ENCODE measurements at places on chromosomes 12 and 14.

DNA sequence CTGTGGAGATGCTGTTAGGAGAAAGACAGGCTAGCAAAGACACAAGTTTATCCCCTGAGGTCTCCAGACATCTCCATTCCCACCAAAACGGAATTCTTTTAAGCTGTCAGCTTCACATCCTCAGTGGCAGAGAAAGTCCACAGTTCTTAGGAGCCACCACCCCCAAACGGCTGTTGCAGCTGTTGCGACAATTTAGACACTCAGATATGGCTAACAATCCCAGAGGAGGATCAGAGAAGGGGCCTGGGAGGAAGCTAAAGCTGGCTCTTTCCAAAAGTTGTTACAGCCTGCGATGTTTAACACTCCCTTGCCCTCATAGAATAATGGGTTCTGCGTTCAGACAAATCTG lies 1.9 kb upstream of the ATP5MC2 start:
- no peak overlapping the region for H3K27ac ChIP-seq
- peaks cover 17% of the 10 kb centered on the region for H3K36me3 ChIP-seq
- DNase-seq: no peak
- H3K4me3 ChIP-seq: peak overlapping the region; percentile 99

- H3K36me3 ChIP-seq: peaks cover 7% of the 10 kb centered on the region
- H3K4me1 ChIP-seq: peaks cover 40% of the 10 kb centered on the region
- no peak overlapping the region for H3K27ac ChIP-seq
- no peak for DNase-seq
- no peaks in the 10 kb centered on the region for H3K27me3 ChIP-seq
- no peak overlapping the region for H3K4me3 ChIP-seq
These were observed 406.9 kb upstream of the SOX5 start for GRCh38 chr12:24356240-24356804.

DNA sequence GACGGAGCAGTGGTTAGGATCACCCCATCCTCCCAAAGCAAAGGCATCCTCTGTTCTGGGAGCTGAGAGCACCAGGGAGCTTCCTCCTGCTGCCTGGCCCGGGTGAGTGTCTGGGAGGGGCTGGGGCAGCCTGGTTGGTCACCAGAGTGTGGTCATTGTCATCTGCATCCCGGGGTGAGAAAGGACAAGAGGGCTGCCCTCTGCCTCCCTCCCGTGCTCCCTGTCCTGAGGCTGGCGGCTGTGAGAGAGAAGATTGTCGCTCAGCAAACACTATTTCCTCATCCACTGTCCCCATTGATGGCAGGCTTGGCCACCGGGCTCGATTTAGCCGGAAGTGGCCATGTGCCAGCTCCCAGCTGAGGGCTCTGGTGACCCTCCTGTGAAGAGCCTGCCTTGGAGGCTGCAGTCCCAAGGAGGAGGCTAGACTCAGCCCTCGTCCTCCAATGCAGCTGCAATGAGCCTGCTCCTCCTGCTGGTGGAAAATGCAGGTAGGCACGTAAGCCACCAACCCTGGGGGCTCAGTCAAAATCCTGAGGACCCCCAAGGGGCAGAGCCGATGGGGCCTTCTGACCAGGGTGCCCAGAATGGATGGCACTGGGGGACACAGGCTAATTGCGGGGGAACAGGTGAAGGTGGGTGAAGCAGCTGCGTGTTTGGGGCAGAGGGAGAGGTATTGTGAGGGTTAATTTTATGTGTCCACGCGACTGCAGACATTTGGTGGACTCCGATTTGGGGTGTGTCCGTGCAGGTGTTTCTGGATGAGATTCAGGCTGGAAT lies 155.7 kb downstream of the KIF26A start:
- no peaks in the 10 kb centered on the region for H3K36me3 ChIP-seq
- H3K4me1 ChIP-seq: no peaks in the 10 kb centered on the region
- H3K4me3 ChIP-seq: no peak overlapping the region
- H3K27ac ChIP-seq: no peak overlapping the region

DNA sequence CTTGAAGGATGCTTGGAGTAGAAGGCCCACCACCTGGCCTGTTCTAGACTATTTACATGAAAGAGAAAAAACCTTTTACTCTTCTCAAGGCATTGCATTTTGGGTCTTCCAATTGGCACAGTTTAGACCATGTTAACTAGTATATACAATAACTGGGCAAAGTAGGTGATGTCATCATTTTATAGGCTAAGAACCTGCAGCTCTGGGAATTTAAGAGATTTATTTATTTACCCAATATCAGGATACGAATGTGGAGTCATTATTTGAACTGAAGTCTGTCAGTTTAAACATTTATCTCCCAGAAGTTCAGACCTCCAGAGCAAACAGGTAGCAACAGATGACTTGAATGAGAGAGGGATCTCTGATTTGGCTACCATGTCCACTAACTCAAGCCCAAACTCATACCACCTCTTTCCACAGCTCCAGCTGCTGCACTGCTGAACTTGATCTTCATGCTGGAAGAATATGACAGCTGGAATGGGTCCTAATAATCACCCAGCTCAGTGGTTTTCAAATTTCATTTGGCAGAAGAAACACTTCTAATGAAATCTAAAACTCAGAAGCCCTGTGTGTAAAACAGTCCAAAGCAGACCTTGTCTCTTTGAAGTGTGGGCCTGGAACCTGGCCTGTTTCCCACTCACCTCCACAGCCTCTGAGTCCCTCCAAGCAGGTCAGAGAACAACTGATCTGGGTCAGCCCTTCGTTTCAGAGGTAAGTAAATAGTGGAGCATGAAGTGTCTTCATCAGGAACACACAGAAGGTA lies 179.2 kb downstream of the EMP1 start:
- H3K36me3 ChIP-seq: no peaks in the 10 kb centered on the region
- no peak overlapping the region for H3K4me3 ChIP-seq
- no peak overlapping the region for H3K27ac ChIP-seq
- DNase-seq: no peak
- no peaks in the 10 kb centered on the region for H3K27me3 ChIP-seq
- peaks cover 5% of the 10 kb centered on the region for H3K4me1 ChIP-seq

GRCh38 chr12:54227376-54227775 lies 38.6 kb upstream of the SMUG1 start:
- no peaks in the 10 kb centered on the region for H3K27me3 ChIP-seq
- H3K4me3 ChIP-seq: no peak overlapping the region
- no peak for DNase-seq
- H3K27ac ChIP-seq: no peak overlapping the region
- H3K4me1 ChIP-seq: peaks cover 29% of the 10 kb centered on the region

GRCh38 chr12:117966511-117966910 lies 2.3 kb downstream of the KSR2 start:
- no peak overlapping the region for H3K4me3 ChIP-seq
- no peaks in the 10 kb centered on the region for H3K36me3 ChIP-seq
- no peak for DNase-seq

- H3K27ac ChIP-seq: peak overlapping the region; percentile 48
- peaks cover 50% of the 10 kb centered on the region for H3K36me3 ChIP-seq
- peak overlapping the region; percentile 1 for H3K4me3 ChIP-seq
- no peak for DNase-seq
These were observed 19.1 kb downstream of the TPCN1 start for GRCh38 chr12:113240395-113240794.

DNA sequence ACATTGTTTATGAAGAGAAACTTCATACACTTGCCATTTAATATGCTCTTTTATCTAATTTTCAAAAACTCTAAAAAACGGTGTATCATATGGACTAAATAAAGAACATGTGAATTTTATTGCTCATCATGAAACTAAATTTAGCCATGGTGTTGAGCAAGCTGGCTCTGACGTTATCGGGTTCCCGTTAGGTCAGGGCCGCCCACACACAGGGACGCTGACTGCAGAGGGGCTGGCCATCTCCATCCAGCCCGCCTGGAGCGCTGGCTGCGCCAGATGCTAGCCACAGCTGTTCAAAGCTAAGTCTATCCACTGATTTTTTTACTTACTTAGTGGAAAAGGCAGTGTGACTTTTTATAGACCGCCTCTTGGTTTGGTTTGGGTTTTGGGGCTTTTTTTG lies 36.5 kb upstream of the DYNC1H1 start:
- H3K27me3 ChIP-seq: no peaks in the 10 kb centered on the region
- no peak overlapping the region for H3K4me3 ChIP-seq
- H3K36me3 ChIP-seq: peaks cover 30% of the 10 kb centered on the region
- DNase-seq: no peak
- no peak overlapping the region for H3K27ac ChIP-seq

- H3K36me3 ChIP-seq: no peaks in the 10 kb centered on the region
- no peaks in the 10 kb centered on the region for H3K27me3 ChIP-seq
- DNase-seq: no peak
- no peaks in the 10 kb centered on the region for H3K4me1 ChIP-seq
- no peak overlapping the region for H3K4me3 ChIP-seq
- no peak overlapping the region for H3K27ac ChIP-seq
These were observed 153.8 kb downstream of the PELI2 start for GRCh38 chr14:56271970-56272369.

- no peak overlapping the region for H3K4me3 ChIP-seq
- no peak overlapping the region for H3K27ac ChIP-seq
- DNase-seq: no peak
- no peaks in the 10 kb centered on the region for H3K4me1 ChIP-seq
These were observed 913.9 kb upstream of the SEL1L start for GRCh38 chr14:82447586-82447985.

DNA sequence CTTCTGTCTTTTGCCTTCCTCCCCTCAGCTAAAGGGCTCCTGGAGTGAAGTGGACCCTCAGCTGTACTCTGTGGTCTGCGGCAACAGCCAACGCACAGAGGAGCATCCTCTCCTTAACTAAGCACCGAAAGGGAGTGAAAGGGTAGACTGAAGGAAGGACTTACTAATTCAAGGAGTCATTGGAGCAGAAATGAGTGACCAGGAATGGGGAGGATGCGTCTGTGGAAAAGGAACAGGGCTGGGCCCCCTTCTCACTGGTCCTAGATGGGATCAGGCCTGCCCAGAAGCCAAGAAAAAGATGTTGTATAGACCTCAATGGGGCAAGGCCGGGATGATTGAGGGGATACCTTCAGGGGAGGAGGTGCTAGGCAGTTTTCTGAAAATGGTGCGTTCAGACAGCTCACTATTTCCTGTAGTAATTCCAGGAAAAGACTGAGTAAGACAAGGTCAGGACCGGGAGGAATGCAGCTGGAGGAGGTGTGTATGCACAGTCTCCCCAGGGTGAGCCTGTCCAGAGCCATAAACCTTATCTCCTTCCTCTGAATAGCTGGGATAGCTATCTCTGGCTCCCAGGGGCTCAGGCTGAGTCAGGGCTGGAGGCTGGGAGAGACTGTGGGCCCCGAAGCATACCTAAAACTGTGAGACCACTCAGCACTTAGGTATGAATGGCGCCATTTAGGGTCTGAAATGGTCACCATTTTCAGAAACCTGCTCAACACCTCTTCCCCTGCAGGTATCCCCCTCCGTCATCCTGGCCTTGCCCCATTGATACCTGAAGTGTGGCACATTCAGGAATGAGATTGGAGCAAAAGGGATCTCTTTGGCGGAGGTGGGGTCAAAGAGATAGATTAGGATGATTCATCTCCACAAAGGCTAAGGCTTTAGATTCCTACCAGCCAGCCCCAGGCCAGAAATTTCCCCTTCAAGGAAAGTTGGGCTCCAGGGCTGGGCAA lies 20.2 kb upstream of the KRT8 start:
- H3K27ac ChIP-seq: no peak overlapping the region
- peaks cover 7% of the 10 kb centered on the region for H3K27me3 ChIP-seq
- no peaks in the 10 kb centered on the region for H3K4me1 ChIP-seq
- no peaks in the 10 kb centered on the region for H3K36me3 ChIP-seq
- no peak overlapping the region for H3K4me3 ChIP-seq

GRCh38 chr12:24881227-24881626 lies 67.7 kb downstream of the BCAT1 start:
- H3K27ac ChIP-seq: no peak overlapping the region
- no peak overlapping the region for H3K4me3 ChIP-seq
- no peak for DNase-seq
- H3K27me3 ChIP-seq: no peaks in the 10 kb centered on the region
- no peaks in the 10 kb centered on the region for H3K36me3 ChIP-seq
- no peaks in the 10 kb centered on the region for H3K4me1 ChIP-seq

DNA sequence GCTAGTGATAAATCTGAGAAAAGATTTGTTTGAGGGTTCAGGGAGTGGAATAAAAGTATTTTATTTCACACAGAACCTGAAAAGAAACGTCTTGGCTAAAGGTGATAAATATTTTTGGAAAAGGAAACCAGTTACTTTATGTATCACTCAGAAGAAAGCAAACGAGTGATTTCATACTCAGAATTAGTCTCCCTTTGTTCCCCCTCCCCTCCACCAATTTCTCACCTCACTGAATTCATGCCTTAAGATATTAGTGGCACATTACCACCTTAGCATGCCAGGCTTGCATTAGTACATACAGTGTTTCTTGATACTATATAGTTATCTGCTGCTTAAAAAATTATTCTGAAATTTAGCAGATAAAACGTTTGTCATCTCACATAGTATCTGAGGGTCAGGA lies 28.2 kb downstream of the G2E3 start:
- no peak overlapping the region for H3K27ac ChIP-seq

DNA sequence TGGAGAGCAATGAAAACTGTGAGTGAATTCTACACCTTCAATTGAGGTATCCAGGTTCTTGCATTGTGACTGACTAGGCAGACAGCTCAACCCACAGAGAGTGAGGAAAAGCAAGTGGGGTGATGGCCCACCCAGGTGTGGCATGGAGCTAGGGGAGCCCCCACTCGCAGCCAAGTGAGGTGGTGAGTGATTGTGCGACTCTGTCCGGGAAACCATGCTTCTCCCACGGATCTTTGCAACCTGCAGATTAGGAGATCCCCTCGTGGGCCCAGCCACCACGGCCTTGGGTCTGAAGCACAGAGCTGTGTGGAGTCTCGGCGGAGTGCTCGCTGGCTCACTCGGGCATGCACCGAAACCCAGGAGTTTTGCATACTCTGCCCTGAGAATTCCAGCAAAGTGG lies 120.1 kb downstream of the ALG10 start:
- no peaks in the 10 kb centered on the region for H3K36me3 ChIP-seq
- H3K27me3 ChIP-seq: peaks cover 3% of the 10 kb centered on the region
- no peak overlapping the region for H3K4me3 ChIP-seq
- DNase-seq: no peak
- H3K4me1 ChIP-seq: no peaks in the 10 kb centered on the region
- H3K27ac ChIP-seq: no peak overlapping the region

- no peak for DNase-seq
- H3K4me1 ChIP-seq: no peaks in the 10 kb centered on the region
- H3K27me3 ChIP-seq: no peaks in the 10 kb centered on the region
- H3K4me3 ChIP-seq: no peak overlapping the region
These were observed 129.2 kb upstream of the SLCO1B1 start for GRCh38 chr12:21001778-21002177.
